ENCODE measurements at places on chromosomes 2 and 18.

DNA sequence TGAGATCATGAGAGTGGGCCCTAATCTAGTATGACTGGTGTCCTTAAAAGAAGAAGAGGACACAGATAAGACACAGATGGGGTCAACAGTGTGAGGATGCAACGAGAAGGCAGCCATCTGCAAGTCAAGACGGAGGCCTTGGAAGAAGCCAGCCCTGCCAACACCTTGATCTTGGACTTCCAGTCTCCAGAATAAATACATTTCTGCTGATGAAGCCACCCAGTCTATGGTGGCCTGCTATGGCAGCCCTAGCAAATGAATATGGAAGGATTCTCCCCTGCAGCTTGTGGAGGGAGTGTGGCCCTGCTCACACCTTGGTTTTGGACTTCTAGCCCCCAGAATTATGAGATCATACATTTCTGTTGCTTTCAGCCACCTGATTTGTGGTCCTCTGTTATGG is 12.3 kb downstream of the CTIF start:
- DNase-seq: no peak

GRCh38 chr2:109066917-109067597 is 61.9 kb upstream of the SH3RF3 start:
- no peak for DNase-seq

DNA sequence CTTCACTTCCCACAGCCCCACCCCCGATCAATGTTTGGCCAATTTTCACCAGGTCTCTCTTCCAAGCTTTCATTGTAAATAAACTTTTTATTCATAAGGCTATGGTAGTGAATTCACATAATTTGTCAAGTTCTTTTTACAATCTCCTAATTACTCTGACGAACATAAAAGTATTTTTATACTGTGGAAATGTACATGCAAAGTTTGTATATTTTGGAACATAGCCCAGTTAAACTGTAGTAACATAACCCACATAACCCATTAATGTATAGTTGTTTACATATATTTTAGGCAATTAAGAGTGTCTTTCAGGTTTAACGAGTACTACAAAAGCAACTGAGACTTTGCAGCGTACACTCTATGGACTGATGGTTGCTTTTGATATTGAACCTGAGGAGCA is 228.3 kb upstream of the ERBB4 start:
- no peak for DNase-seq

GRCh38 chr18:76121011-76121410 is 374.0 kb downstream of the ZNF516 start:
- no peak for DNase-seq

DNA sequence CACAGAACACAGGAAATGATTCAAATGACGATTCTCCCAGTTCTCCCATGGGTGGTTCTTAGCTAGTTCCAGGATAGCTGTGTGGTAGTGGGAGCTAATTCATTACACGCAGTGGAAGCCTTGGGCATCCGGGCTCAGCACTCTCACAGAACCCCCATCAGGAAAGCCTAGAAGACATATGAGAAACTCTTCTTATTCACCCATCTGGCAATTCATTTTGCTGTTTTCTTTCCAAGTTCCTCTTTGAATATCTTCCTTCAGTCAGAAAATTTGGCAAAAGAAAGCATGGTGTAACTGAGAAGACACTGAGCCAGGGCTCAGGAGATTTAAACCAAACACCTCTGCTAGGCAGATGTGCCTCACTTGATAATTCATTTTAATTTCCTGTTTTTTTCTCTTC is 85.2 kb upstream of the FN1 start:
- no peak for DNase-seq

Data from GF-D8 (cell line).